ENCODE measurements at places on chromosomes 6 and 20.

GRCh38 chr6:168632694-168633093 is 191.7 kb downstream of the SMOC2 start:
- DNase-seq: no peak

DNA sequence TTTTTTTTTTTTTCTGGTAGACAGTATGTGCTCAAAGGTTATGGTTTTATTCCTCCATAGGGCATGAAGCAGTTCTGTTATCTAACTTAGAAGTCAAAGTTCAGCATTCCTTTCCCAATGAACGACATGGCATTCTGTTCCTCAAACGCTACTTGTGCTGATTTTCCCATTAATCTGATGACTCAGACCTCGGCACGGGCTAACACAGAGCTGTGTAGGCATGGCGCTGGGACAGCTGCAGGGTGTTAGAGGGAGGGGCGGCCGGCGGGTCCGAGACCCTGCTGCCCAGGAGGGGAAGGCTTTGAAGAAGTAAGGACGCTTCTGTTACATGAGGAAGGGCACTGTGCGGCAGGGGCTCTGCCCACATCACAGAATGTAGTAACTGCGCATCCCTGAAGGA is 93.6 kb upstream of the AGPAT4 start:
- no peak for DNase-seq

- no peak for DNase-seq
These were observed 124.2 kb upstream of the FAM83B start for GRCh38 chr6:54722328-54722727.

GRCh38 chr6:11212664-11213063 is 19.8 kb downstream of the NEDD9 start:
- DNase-seq: no peak

DNA sequence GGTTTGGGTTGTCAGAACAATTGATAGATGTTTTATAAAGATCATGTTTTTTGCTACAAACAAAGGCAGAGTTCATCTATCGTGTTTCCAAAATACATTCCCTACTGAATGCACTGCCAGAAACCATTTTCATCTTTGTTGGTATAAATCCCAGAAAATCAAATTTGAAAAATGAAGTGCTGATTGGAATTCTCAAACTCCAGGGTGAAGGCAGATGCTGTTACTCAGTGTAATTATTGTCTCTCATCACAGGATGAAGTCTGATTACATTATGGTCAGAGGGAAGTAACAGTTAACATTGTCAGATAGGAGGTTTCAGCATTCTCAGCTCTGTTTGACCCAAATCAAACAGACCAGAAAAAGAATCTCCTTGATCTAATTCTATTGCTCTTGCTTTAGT is 198.4 kb upstream of the KCNK16 start:
- no peak for DNase-seq

GRCh38 chr6:114747995-114748625 is 405.3 kb upstream of the HS3ST5 start:
- no peak for DNase-seq

DNA sequence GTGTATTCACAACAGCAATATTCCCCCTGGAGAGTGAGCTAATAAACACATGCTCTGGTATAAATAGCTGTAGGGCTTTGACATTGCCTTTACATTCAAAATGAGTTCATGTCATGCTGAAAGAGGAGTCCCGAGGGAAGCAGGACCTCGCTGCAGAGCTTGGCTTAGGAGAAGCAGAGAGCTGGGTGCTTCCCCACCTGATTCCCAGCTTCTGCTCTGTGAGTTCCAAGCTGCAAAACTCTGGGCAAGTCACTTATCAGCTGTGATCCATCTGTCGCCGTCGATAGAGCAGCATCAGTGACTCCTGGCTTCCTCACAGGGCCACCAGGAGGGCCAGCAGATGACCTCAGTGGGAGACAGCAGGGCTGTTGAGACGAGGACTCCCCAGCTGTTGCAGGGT is 241.8 kb downstream of the ANKRD60 start:
- no peak for DNase-seq

GRCh38 chr6:155967322-155967721 is 511.7 kb upstream of the NOX3 start:
- DNase-seq: no peak

- DNase-seq: no peak
These were observed 186.5 kb downstream of the PDE7B start for GRCh38 chr6:136037876-136038460.

- no peak for DNase-seq
These were observed 25.4 kb upstream of the CNKSR3 start for GRCh38 chr6:154535851-154536250.

- DNase-seq: no peak
These were observed 223.4 kb upstream of the FOXQ1 start for GRCh38 chr6:1088492-1089001.

GRCh38 chr6:29680904-29681303 is at the start of gene ZFP57:
ZFP57 (minus strand) TSS chr6:29681152; CDS start chr6:29677003, 4,149 bp downstream.
- DNase-seq: no peak

DNA sequence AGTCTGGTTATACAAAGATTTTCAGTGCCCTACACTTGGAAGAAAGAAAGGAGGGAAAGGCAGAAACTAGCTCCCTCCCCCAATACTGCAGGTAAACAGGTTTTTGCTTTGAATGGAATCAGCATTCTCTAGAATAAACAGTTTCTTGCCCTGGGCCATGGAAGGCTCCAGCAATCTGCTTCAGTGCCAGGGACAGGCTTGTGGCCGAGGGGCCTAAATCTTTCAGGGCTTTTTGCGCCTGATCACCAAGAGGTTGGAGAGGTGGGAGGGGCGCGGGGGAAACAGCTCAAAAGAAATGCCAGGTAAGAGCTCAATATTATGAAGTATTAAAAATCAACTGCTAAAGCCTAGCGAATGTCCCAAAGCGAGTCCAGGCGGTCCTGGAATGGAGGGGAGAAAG is 23.8 kb downstream of the TFAP2B start:
- no peak for DNase-seq

DNA sequence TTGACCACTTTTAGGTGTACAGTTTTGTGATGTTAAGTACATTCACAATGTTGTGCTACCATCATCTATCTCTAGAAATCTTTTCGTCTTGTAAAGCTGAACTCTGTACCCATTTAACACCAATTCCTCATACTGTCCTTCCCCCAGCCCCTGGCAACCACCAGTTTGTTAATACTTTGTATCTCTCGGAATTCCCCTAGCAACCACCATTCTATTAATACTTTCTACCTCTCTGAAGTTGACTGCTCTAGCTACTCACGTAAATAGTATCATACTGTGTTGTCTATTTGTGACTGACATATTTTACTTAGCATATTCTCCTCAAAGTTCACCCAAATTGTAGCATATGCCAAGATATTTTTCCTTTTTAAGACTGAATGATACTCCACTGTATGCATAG is 82.3 kb upstream of the CLDN20 start:
- DNase-seq: no peak

- no peak for DNase-seq
These were observed 75.5 kb downstream of the TBC1D7 start for GRCh38 chr6:13252790-13253189.

DNA sequence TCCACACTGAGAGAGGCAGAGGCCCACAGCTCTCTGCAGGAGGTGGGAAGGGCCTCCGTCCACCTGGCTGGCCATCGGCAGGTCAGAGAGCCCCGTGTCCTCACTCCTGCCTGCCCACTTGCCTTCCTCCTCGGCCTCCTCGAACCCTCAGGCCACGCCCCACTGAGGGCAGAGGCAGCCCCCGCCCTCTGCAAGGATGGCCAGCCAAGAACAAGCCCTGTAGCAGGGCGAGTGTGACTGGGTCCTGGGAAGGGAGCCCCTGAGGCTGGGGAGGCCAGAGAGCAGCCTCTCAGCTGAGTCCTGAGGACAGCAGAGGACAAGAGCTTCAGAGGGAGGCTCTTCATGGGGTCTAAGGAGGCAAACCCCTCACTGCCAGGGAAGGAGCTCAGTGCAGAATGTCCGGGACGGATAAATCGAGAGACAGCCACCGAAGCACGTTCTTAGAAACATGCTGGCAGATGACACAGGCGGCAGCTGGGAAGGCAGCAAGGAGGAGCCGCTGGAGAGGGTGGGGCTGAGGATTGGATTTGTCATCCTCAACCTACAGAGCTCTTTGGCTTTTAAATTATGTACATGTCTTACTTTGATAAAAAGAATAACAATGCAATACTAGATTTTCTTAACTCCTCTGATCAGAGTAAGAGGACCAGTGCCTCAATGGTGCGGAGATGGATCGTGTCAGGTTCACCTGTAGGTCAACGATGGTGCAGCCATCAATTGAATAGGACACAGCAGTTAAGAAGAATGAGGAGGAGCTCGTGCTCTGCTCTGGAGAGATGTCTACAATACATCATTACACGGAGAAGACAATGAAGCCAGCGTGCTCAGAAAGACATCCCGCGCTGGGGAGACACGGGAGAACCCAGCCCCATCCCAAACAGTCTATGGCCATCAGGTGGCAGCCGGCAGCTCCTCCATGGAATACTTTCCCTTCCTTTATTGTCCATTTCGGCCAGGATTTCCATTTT is 53.0 kb downstream of the GNAS-AS1 start:
- no peak for DNase-seq

DNA sequence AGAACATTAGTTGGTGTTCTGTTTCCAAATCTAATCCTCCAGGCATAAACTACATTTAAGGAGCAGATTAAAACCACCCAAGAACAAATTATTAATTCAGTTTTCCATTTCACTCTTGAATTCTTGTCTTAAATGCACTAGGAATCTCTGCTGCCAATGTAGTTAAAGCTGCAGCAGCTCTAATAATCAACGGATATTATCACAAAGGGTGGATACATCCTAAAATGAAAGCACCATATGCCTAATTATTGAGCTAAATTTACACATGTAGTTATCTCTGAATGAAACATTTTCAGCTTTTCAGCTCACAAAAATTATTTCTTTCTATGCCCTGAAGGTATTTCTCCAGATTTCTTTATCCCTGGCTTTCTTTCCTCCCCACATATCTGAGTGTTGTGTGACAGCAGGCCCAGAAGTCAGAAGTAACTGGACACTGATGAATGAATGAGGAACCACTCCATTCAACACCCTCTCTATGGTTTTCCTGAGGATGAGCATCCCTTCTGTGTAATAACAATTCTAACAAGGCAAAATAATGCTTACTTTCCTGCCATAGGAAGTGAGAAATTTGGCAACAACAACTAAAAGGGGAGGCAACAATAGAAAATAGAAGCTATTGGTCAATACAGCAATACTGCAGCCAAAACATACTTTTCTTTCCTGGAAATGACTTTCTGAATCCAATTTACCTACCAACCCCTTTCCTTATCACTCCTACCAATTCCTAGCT is 14.9 kb downstream of the MAN1A1 start:
- DNase-seq: no peak

DNA sequence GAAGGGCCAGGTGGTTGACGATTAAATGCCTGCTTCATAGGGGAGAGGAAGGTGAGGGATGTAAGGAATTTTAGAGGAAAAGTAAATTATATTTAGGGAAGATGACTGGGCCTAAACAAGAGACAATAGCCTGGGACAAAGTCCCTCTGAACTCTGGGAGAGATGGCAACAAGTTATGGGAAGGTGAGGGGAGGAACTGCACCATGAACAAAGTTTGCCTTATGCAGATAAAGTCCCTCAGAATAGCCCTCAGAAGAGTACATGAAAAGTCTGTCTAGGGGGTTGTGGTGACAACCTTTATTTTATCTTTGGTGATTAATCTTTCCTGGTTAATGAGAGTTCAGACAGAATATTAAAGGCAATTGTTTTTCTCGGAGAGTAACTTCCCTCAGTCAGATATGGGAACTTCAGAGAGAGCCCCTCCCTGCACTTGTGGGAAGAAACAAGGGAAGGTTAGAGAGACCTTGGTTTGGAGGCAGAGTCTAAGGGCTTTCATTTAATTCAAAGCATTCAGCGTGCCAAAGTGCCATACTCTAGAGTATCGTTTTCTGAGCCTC is 27.1 kb upstream of the FAM217A start:
- no peak for DNase-seq

GRCh38 chr6:133891149-133891926 is 2.4 kb downstream of the TCF21 start:
- DNase-seq: no peak
